ENCODE measurements at places on chromosomes 7 and 10. TPM values are rescaled to one million over a fixed set of nuclear protein-coding genes. Genes with fewer than 3 reads are reported as not detected.

Gene FAM25G
- not detected for total RNA-seq

Gene TMEM229A
- total RNA-seq, result 0.59 TPM

Gene NKX2-3
- total RNA-seq, result not detected

Gene ZNF789
- total RNA-seq, result 27.0 TPM

Gene CFAP69
- 4.8 TPM for total RNA-seq

Gene CRCP
- total RNA-seq, result 25.8 TPM

Gene GPR37
- total RNA-seq, result 5.0 TPM

Gene FXYD4
- total RNA-seq, result not detected

Gene PHYHIPL
- total RNA-seq, result 0.24 TPM

Gene UCMA
- total RNA-seq, result not detected

Gene HTR5A
- not detected for total RNA-seq

Gene HMX2
- total RNA-seq, result not detected

Gene GPR141
- total RNA-seq, result 0.59 TPM

Gene PDE6C
- not detected for total RNA-seq

Gene MRC1
- not detected for total RNA-seq

Gene TM9SF3
- 147 TPM for total RNA-seq

Gene GHITM
- 61.9 TPM for total RNA-seq

Gene ANLN
- 31.2 TPM for total RNA-seq

Gene MORN4
- 16.4 TPM for total RNA-seq

Gene WEE2
- not detected for total RNA-seq

Gene C10orf120
- total RNA-seq, result not detected

Gene VSTM4
- 4.1 TPM for total RNA-seq

Gene NXPH1
- total RNA-seq, result not detected

Gene TIAL1
- total RNA-seq, result 192 TPM

Gene SPDYE16
- 0.34 TPM for total RNA-seq

Gene DLX6
- 10.9 TPM for total RNA-seq

Gene CYP2E1
- total RNA-seq, result 3.5 TPM

Gene TRAPPC14
- total RNA-seq, result 23.6 TPM

Gene FAM204A
- total RNA-seq, result 53.0 TPM

Gene NUTM2B
- 1.0 TPM for total RNA-seq

Gene HECW1
- total RNA-seq, result 1.9 TPM

Gene KNDC1
- 23.7 TPM for total RNA-seq

Gene CYP3A7
- total RNA-seq, result not detected

Gene UTF1
- not detected for total RNA-seq

Gene SSC4D
- 26.2 TPM for total RNA-seq

Gene KAZALD1
- 15.9 TPM for total RNA-seq

Gene CHAT
- not detected for total RNA-seq

Gene CHN2
- 8.0 TPM for total RNA-seq

Gene NPC1L1
- total RNA-seq, result 0.20 TPM

Gene PIP
- not detected for total RNA-seq

Gene C7orf57
- total RNA-seq, result not detected

Gene RTKN2
- total RNA-seq, result 6.0 TPM

Gene TBATA
- not detected for total RNA-seq

Gene DGKB
- total RNA-seq, result 3.5 TPM

Gene NPM3
- total RNA-seq, result 42.4 TPM

Gene TRIM4
- 14.1 TPM for total RNA-seq

Gene TAS2R4
- total RNA-seq, result 3.5 TPM

Gene KLF14
- 1.0 TPM for total RNA-seq

Gene GUSB
- total RNA-seq, result 42.1 TPM
